Fibroblast of villous mesenchyme (primary cell): ENCODE measurements at places on chromosomes 16 and 17. TPM values are rescaled to one million over a fixed set of nuclear protein-coding genes. Genes with fewer than 3 reads are reported as not detected.

The TEPSIN gene
- 13.2 and 17.7 TPM in 2 replicates for total RNA-seq

The HOXB13 gene
- under 0.01 and 0.32 TPM in 2 replicates for total RNA-seq

The VEZF1 gene
- 40.3 and 51.8 TPM in 2 replicates for total RNA-seq

The KPNA2 gene
- total RNA-seq: 115 and 229 TPM in 2 replicates

The TMIGD1 gene
- not detected in 2 replicates for total RNA-seq

The TMC7 gene
- total RNA-seq: under 0.01 and 0.32 TPM in 2 replicates

The BLTP2 gene
- 143 and 176 TPM in 2 replicates for total RNA-seq

The ATP6V0D1 gene
- 107 and 122 TPM in 2 replicates for total RNA-seq

The TBC1D3G gene
- not detected in 2 replicates for total RNA-seq

The SOST gene
- not detected in 2 replicates for total RNA-seq

The CTRB2 gene
- total RNA-seq: not detected in 2 replicates

The MEIOB gene
- under 0.01 TPM in 1 of 2 replicates, not detected in the other for total RNA-seq

The CHMP1A gene
- total RNA-seq: 102 and 114 TPM in 2 replicates

The OR1A1 gene
- total RNA-seq: not detected in 2 replicates

The COQ7 gene
- total RNA-seq: 9.9 and 10.0 TPM in 2 replicates

The TBC1D28 gene
- not detected in 2 replicates for total RNA-seq

The KRTAP2-2 gene
- not detected in 2 replicates for total RNA-seq

The MYH13 gene
- not detected in 2 replicates for total RNA-seq

The ASPA gene
- under 0.01 TPM in 2 replicates for total RNA-seq

The KRTAP16-1 gene
- not detected in 2 replicates for total RNA-seq

The FDXR gene
- total RNA-seq: 19.6 and 20.7 TPM in 2 replicates

The ANKRD40CL gene
- total RNA-seq: not detected in 2 replicates

The FOXL1 gene
- 0.86 and 3.5 TPM in 2 replicates for total RNA-seq

The PGAP3 gene
- total RNA-seq: 4.7 and 7.7 TPM in 2 replicates

The TP53TG3C gene
- total RNA-seq: 0.43 TPM in 1 of 2 replicates, not detected in the other

The MYADML2 gene
- total RNA-seq: not detected in 2 replicates

The ASIC2 gene
- total RNA-seq: not detected in 2 replicates

The SLC6A2 gene
- not detected in 2 replicates for total RNA-seq

The SEPTIN1 gene
- total RNA-seq: 0.43 TPM in 1 of 2 replicates, not detected in the other

The CDRT15L2 gene
- total RNA-seq: not detected in 2 replicates

The ACSM3 gene
- total RNA-seq: 0.32 and 0.86 TPM in 2 replicates

The CHD9 gene
- total RNA-seq: 69.3 and 102 TPM in 2 replicates

The CENPV gene
- total RNA-seq: 20.3 and 33.8 TPM in 2 replicates
